NCI-H1417 treated with DMSO at 0.1 percent for 48 hours (cell line): ENCODE measurements at places on chromosomes 12 and 14.

DNA sequence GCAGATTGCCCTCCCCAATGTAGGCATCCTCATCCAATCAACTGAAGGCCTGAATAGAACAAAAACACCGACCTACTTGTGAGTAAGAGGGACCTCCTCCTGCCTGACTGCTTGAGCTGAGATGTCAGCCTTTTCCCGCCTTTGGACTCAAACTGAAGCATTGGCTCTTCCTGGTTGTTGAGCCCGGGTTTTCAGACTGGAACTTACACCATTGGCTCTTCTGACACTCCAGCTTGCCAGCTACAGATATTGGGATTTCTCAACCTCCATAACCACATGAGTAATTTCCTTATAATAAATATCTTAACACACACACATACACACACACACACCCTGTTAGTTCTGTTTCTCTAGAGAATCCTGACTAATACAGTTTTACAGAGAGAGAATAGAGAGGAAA lies 173.4 kb upstream of the NTF3 start:
- no peak for DNase-seq

DNA sequence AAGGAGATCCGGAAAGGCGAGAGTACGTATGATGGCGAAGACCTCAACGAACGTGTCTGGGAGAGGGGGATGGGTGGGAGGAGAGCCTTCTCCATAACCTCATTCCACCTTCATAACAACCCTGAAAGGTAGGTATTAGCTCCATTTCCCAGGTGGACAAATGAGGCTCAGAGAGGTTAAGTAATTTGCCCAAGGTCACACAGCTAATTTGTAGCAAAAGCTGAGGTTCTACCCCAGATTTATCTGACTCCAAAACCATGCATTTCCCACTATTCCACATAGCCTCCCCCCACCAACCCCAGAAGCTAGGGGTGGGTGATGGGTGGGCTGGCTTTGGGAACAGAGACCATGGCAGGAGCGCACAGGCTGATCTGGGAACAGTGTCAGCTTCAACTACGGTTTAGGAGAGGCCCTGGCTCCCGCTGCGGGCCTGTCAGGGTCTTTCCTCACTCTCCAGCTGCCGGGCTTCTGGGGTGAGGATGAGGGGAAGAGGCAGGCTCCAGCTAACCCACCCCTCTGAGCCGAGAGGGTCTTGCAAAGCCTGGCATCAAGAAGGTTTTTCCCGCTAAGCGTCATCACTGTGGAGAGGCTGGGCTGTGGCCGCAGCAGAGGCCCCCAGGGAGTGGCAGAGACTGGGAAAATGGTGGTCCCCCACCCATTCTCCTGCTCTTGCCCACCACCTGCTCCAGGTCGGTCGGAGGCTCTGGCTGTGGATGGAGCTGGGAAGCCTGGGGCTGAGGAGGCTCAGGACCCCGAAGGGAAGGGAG lies 8.9 kb downstream of the CHGA start:
- DNase-seq = no peak

DNA sequence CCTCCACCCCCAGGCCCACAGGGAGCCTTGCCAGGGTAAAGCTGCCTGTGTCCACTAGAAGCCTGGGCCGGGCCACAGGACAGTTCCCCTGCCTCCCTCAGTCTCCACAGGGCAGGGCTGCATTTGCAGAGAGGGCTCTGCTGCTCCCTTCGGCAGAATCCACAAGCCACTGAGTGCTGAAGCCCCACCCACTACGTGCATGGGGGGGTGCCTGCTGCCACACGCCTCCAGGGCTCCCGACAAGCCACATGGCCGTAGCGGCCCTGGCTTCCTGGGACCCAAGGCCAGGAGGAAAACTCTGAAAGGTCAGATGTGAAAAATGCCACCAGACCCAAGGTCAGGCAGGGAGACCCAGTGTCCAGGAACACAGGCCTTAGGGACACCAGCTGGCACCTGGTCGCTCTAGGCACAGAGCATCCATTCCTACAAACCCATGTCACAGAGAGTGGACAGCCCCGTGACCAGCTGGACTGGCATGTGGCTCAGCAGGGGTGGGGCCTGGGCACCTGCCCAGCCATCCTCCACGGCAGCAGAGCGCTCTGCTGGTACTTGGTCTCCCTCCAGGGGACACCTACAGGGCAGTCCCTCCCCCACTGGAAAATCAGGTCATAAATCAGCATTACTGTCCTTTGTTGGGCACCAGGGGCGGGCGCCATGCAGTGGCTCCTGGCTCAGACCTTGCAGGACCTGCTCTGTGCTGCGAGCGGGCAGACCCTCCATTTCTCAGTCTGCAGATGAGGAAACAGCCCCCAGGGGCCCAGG lies 42.9 kb downstream of the CCDC85C start:
- peak; percentile 92 for DNase-seq

DNA sequence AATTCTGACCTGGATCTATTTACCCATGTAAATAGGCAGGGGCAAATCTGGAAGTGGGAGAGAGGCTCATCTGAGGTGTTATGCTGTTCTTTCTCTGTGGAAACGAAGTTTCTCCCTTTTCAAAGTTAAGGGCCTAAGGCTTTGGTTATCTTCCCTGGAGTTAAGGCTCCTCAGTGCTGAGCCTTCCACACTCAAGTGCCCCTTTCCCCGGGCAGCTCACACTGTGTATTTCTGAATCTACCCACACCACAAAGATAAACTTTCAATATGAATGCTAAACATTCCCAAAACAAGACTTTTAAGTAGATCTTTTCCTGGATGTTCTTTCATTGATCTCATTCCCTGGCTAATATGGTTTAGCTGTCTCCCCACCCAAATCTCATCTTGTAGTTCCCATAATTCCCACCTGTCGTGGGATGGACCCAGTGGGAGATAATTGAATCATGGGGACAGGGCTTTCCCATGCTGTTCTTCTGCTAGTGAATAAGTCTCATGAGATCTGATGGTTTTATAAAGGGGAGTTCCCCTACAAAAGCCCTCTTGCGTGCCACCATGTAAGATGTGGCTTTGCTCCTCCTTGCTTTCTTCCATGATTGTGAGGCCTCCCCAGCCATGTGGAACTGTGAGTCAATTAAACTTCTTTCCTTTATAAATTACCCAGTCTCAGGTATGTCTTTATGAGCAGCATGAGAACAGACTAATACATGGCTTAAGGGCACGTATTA lies 251.1 kb downstream of the NAV3 start:
- no peak for DNase-seq

GRCh38 chr14:95935228-95935822 lies 58.7 kb downstream of the TUNAR start:
- no peak for DNase-seq

GRCh38 chr12:25263594-25263993 lies 12.9 kb upstream of the KRAS start:
- no peak for DNase-seq

DNA sequence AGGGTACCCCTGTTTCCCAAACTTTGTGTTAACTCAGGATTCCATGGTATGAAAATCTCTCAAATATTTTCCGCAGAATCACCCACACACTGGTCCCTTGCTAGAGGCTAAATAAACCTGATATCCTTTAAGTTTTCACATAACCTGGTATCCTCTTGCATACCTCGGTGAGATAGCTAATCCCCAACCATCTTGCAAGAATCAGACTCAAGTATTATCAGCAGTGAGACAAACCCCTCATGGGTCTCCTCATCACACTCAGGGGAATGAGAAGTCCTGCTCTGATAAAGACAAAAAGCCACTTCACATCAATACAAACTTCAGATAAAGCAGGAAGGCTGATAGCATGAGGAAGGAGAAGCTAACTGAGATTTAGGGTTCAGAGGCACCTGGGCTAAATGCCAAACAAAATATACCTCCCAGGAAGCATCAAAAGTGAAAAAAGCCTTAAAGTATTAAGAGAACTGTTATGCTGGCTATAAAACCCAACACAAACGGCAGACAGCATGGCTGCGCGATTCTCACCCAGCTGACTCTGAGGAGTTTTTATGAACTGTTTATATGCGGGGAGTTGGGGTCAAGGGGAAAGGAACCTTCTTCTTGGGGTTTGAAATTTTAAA lies 96.5 kb downstream of the FOXN3 start:
- DNase-seq = no peak

- DNase-seq = no peak
These were observed 9.3 kb downstream of the DGLUCY start for GRCh38 chr14:91123201-91123600.

DNA sequence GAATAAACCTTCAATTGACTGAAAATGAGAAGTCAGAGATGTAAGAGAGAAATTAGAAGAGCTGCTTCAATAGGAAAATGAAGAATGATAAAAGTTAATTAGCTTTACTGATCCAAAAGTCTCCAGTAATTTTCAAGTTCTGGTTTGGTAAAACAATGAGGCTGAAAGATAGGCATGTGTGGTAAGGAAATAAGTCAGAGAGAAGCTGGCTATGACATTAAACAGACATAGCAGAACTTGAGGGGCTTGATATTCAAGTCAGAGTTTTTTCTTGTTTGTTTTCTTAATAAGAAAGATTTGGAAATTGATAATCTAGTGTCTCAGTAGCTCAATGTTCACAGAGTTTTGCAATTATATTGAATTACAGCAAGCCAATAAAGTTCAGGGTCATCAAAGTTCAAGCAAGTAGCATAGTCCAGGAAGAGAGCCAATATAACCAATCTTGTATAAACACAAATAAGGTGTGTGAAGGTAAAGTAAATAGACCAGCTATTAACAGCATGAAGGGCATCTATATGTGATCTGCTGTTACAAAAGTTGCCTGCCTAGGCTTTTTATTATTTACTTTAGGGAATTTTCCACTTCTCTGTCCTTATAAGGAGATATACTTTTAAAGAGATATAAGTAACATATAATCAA lies 1111.5 kb downstream of the TRHDE start:
- peak; percentile 18 for DNase-seq

DNA sequence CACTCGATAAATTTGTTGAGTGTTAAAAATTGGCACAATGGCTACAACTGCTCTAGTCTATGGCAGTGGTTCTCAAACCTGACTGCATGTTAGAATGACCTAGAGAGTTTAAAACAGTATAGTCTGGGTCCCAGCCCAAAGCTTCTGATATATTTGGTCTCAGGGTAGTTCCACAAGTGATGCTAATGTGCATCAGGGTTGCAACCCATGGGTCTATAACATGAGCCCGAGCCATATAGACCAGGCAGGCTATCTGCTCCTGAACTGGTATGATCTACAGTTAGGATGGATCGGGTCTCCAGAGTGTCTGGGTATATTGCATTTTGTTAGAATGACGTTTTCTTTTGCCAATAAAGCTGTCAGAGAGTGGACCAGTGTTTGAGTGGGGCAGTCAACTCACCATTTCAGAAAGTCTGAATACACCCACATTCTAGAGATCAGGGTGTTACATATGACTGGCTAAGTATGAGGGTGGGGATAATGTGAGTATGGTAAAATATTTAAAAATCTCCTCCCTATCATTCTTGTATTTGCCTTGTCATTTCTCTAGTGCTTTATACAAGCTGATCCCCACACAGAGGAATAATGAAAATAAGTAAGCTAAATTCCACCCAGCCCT lies 80.9 kb downstream of the FRMD6 start:
- DNase-seq = no peak

DNA sequence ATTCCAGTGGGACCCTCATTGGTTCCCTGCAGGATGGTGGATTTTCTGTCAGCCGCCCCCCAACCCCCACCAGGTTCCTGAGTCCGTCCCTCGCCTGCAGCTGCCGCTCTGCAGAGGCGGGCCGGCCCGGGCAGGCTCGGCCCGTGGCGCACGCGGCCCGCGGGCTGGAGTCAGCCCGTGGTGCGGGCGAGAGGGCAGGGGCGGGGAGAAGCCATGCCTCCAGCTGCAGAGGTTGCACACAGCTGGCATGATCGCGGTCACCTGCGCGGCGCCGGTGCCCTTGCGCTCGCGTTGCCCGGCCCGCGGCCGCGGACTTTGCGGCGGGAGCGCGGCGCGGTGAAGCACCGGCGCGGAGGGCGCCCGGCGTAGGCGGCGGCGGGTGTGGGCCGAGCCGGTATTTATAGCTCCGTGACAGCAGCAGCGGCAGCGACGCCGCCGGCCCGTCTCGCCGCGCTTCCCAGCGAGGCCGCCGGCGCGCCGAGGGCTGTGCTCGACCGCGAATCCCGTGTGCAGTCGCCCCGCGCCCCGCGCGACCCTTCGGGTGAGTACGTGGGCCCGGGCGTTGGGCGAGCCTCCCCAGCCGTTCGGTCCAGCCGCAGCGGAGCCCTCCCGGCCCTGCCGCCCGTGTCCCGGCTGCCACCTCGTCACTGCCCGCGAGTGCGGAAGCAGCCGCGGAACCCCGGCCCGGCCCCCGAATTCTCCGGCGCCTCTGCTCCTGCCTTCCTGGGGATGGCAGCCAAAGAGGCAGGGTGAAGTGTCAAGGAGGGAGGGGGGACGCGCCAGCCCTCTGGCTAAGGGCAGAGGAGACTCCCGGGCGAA lies at the start of gene TMEM117:
Gene TMEM117, plus strand, starts transcription at position 426 of the 819 bp plus-strand sequence.
- no peak for DNase-seq

- DNase-seq = no peak
These were observed 63.2 kb upstream of the PNMA1 start for GRCh38 chr14:73777420-73777819.

DNA sequence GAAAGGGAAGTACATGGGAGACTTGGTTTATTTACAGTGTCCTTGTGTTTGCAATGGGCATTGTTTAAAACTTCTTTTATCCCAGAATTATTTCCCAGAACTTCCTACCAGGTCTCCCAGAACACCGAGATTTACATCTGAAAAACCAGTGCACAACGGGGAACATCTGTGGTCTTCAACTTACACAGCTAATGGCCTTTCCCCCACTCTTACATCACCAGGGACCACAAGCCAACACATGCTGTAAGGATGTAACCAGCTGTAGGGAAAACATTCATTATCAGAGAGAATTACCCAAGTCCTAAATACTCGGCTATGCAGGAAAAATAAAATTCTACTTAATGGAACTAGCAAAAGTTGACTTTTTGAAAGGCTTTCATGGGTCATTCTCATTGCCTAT lies 267.6 kb downstream of the DUSP6 start:
- no peak for DNase-seq

GRCh38 chr14:26078561-26078960 lies 519.3 kb downstream of the NOVA1 start:
- no peak for DNase-seq

DNA sequence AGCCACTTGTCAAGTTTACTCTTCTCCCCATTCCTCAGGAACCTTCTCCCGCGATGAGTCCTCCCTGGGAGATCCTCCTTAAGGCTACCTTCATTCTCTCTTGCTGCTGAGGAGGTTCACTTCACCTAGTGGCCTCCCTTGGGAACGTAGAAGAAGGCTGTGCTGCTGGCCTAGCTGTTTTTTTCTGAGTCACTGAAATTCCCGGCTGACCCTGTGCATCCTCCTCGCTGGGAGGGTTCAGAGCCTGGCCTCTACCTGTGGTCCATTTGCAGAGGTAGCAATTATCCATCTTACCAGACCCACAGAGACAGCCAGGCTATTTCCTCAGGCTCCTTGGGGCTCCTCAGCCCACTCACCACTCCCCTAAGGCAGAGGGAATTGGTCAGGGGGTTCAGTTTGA lies 4.6 kb downstream of the KRT82 start:
- no peak for DNase-seq

DNA sequence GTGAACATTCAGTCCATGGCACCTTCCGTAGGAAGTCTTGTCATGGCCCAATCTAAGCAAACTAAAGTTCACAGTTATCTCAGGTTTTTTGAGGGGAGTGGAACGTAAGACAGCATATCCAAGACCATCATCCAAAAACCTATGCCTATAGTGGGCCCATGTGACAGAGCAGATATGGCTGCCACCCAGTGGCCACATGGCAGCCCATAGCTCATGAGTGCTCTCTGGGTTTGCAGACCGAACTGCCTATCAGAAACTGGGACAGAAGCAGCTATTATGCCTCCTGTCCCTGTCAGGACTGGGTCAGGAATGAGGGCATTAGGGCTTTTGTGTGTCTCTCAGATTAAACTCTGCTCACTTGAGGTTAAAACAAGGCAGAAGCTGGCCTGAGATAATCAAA lies 503.7 kb downstream of the NRXN3 start:
- no peak for DNase-seq
